ENCODE measurements at places on chromosomes 7 and 10. TPM values are rescaled to one million over a fixed set of nuclear protein-coding genes. Genes with fewer than 3 reads are reported as not detected.

- DNase-seq = no peak
Measured at GRCh38 chr7:100147278-100147677, 1.4 kb upstream of the LAMTOR4 start.

DNA sequence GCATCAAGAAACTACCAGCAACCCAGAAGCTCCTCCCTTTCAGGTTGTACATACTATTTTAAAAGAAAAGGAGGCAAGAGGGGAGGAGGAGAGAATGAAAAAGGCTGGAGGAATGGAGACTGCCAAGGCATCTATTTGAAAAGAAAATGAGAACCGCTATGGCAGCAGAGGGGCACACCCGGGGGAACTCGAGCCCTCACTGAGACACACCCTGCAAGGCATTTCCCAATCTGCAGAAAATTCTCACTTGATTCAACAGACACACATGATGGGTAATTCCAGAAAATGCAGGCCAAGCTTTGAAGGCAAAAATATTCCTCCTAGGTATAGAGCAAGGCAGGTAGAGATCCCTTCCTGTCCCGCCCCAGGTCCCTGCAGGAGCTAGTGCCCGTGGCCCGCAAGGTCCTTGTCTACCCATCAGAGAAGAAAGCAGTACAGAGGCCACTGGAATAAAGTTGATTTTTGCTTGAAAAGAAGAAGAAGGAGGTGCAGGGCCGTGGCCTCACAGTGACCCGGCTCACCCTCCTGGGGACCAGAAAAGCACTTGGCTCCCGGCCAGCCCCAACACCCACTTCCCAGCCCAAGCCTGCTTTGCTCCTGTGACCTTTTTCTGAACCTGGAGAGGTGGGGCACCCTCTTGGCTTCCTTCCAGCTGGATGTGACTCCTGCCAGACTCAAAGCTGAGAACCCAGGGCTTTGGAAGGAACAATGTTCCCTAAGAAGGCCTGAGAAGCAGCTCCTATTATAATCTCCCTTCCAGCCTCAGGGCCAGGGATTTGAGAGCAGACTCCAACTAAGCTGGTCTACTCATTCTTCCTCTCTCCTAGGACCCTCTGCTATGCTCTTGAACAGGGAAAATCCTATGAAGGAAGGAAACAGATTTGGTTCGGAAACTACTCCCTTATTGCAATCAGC, 6.2 kb upstream of the PIK3CG start:
- DNase-seq = no peak

DNA sequence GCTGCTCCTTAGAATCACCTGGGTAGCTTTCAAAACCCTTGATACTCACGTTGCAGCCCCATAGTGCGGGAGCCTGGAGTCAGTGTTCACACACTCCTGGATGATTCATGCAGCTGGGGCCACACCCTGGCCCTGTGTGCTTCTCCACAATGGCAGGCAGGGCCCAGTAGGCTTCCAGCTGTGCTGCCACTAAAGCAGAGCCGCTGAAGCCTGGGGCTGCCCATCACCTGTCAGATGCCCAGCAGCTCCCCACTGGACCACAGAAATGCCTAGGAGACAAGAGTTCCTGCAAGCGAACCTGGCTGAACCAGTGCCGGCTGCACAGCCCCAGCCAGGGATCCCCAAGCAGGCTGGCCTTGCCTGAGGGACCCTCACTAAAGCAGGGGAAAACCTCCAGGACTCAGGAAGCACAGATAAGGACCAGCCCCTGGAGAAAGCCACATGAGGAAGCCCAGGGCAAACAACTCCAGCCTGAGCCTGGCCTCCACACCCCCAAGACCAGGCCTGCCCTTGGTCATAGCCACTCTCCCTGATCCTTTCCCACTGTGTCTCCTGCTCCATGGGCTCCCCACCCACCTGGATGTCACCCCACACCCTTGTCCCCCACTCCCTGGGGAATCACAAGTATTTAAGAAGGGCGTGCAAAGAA, 111.9 kb downstream of the GRID1 start:
- DNase-seq = no peak

DNA sequence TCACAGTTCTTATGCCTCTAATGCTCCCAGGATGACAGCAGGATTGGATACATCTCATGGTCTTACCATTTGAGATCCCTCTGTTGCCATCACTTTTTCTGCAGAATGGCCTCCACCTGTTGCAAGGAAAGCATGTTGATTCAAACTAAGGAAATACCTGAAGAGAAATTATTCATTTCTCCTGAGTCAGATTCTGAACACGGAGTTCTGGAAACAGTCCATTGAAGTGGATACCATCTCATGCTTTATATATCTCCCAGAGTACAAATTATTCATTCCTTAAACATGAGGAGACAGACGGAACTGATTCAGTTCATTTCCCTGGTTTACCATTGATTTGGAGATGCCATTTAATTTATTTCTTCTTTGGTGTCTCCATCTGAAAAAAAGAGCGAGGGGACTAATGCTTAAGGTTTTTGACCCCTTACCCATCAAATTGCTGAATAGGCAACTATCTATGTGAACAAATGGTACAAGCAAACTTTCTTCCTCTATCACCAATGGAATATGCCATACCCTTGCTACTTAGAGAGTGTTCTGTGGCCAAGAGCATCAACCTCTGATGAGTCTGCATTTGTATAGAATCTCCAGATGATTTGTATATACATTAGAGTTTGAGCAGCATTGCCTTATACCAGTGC, 305.0 kb upstream of the LRGUK start:
- DNase-seq = no peak

GRCh38 chr7:120760050-120760449, 97.9 kb downstream of the TSPAN12 start:
- no peak for DNase-seq

DNA sequence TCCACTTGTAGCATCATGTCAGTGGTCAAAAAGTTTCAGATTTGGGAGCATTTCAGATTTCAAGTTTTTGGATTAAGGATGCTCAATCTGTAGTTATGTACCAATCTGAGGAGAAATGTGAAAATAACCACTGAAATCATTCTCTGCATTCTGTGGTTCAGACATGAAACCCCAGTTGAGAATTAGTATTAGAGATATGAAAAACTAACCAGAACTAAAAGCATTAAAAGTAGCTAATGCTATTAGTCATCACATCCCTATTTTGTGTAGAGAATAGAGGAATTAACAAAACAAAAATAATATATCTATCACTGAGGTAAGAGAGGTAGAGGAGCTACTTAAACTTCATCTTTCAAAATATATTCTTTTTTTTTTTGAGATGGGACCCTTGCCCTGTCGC, 28.0 kb downstream of the MICU1 start:
- DNase-seq = no peak

GRCh38 chr10:504121-504611, 185.3 kb downstream of the DIP2C start:
- no peak for DNase-seq

Gene LEP
- 0.53 TPM for polyA plus RNA-seq

Gene HHEX
- 7.6 TPM for polyA plus RNA-seq

Gene TMEM139
- polyA plus RNA-seq = 55.7 TPM
